ENCODE measurements at places on chromosomes 7 and 10.

DNA sequence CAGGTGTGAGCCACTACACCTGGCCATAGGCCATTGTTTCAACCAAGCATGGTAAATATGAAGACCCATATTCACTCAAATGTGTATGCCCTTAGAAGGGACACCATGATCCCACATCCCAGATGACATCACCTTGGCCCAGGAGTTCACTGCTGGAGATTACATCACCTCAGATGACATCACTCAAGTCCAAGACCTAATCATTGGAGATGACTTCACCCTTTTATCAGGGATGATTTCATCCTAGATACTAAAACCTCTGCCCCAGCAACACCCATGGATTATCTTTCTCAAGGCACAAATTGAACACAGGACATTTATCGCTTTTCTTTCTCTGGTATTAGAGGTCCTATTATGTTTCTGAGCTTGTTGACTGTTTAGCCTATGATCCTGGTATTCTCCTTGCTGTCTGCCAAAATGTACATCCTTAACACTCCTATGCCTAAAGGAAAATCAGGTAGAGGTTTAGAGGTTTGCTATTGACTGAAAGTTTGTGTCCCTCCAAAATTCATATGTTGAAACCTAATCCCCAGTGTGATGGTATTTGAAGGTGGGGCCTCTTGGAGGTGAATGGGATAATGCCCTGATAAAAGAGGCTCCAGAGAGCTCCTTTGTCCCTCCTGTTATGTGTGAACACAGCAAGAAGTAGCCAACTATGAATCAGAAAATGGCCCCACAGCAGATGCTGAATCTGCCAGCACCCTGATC, 9.8 kb upstream of the CYP2C18 start:
- no peak for DNase-seq

DNA sequence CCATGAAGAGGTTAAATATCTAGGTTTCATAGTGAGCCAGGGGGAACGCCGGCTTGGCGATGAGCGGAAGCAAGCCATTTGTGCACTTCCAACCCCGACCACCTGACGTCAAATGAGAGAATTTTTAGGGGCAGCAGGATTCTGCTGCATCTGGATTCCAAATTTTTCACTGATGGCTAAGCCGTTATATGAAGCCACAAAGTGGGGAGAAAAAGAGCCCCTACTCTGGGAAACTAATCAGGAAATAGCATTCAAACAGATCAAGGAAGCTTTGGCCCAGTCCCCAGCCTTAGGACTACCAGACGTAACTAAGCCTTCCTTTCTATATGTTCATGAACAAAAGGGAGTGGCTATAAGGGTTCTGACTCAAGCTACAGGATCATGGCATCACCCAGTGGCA, 12.9 kb upstream of the ADCK2 start:
- DNase-seq: no peak

GRCh38 chr10:125852487-125852886, 28.6 kb downstream of the DHX32 start:
- DNase-seq: no peak

DNA sequence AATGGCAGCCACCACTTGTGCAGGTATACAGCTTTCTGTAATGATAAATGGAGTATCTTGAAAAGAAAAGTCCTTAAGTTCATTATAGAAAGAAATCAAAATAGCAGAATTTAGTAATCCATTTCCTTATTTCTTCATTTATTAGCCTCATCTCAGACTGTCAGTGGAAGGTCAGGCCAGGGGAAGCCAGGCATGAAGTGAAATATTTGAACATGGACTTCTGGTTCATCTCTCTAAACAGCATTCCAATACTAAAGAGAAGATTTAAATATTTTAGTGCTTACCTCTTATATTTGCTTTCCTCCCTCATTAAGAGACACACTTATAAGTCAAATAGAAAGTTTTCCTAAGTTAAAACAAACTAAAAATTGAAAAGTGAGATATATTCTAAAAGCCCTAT, 26.8 kb downstream of the TRDMT1 start:
- DNase-seq: peak; percentile 30

GRCh38 chr7:98956469-98956868, 78.1 kb downstream of the TRRAP start:
- no peak for DNase-seq

- DNase-seq: no peak
Measured at GRCh38 chr10:10500937-10501336, 516.7 kb upstream of the CELF2 start.

DNA sequence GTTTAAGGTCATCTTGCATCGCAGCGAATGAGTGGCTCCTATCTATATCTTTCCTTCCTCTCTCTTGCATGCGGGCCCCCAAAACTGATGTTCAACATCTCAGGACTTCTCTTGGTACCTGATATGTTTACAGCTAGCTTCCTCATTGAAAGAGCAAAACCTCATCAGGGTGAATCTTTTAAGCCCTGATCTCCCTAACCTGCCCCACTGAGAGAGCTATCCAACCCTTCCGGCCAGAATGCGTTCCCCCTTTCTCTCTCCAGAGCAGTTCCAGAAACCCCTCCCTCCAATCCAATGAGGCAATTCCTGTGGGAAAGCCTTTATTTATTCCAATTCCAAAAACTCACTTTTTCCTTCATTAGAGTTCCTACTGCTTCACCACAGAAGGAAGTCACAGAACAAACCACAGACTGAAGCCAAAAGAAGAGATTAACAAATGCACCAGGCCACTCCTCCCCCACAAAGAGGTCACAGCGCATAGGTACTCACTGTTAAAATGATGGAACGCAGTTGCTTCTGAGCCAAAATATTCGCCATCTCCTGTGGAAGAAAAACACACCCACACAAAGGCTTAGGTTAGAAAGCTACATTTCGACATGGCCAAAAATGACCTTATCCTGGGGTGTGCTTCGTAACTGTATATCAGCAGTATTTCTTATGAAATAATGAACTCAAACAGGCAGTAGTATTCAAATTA, 232.4 kb downstream of the ELMO1 start:
- peak; percentile 52 for DNase-seq

DNA sequence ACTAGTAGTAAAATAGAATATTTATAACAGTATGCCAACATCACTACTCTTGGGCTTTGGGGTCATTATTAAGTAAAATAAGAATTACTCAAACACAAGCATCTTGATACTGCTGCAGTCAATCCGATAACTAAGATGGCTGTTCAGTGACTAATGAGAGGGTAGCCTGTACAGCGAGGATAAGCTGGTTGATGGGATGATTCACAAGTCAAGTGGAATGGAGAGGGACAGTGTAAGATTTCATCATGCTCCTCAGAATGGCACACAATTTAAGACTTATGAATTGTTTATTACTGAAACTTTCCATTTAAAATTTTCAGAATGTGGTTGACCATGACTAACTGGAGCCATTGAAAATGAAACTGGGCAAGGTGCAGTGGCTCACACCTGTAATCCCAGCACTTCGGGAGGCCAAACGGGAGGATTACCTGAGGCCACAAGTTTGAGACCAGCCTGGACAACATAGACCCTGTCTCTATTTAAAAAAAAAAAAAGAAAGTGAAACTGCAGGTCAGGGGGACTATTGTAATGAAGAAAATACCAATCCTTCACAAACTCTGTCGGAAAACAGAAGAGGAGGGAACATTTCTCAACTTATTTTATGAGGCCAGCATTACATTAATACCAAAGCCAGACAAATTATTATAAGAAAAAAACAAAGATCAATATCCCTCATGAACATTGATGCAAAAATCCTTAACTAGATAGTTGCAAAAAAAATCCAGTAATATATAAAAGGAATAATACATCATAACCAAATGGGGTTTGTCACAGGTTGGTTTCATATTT, 11.2 kb downstream of the AVL9 start:
- DNase-seq: peak; percentile 74

DNA sequence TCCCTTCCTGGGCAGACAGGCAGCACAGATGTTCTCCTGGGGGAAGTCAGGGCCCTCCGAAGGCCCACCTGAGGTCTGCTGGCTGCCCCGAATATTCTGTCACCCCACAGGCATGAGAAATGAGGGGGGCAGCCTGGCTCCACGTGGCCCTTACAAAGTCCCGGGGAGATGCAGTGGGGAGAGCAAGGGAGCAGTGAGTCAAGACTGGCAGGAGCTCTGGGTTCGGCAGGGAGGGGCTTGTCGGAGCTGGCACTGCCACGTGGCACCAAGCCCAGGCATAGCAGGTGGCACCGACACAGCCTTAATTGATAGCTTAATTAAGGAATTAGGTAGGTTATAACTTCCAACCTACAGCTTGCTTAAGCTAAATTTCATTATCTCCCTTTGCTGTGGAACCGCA, 163.9 kb downstream of the USP6NL start:
- DNase-seq: no peak

GRCh38 chr10:95788830-95789229, 32.9 kb downstream of the ENTPD1 start:
- no peak for DNase-seq

DNA sequence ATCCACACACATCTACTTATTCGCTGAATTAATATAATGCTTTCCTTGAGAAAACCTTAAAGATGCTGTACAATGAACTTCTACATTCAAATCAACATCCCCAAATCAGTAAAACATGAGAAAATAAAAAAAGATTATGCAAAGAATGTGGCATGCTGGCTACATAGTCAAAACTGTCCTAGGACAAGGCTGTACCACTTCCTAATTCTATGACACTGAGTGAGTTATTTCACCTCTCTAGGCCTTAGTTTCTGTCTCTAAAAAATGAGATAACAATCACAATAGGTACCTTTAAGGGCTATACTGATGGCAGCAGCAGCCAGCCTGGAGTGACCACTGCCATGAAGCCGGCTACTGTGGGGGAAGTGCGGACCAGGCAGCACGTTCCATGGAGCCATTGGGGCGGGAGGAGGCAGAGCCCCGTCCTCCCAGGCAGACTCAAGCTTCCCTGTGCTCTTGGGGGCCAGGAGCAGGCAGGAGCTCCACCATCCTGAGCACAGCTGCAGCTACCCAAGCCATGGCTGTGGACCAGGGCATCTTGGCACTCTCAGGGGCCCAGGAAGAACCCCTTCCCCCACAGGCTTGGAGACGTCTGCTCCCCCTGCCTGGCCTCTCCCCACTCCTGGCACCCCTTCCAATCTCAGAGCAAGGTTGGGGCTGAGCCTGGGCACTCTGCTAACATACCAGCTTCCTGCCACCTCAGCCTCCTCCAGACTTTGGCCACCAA, 110.2 kb downstream of the ELAPOR2 start:
- DNase-seq: no peak

DNA sequence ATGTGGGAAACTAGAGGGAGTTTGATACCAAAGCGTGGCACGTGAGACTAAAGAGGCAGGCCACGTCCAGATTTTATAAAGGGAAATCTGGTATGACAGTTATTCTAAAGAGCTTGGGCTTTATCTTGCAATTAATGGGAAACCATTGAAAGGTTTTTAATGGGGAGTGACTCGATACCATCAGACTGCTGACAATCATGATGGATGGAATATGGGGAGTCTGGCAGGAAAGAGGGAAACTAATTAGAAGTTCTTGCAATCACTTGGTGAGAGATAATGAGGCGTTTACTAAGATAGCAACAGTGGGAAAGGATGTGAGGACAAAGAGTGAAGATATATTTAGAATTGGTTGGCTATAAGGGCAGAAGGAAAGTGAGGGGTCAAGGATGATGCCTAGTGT, 94.0 kb downstream of the MBL2 start:
- DNase-seq: no peak

- peak; percentile 44 for DNase-seq
Measured at GRCh38 chr10:59907537-59907917, 1.2 kb upstream of the CCDC6 start.

GRCh38 chr7:36188906-36189305, 35.9 kb downstream of the EEPD1 start:
- DNase-seq: peak; percentile 37

GRCh38 chr7:104045183-104045582, 55.7 kb upstream of the RELN start:
- DNase-seq: no peak

GRCh38 chr10:82190432-82191260, 315.7 kb downstream of the NRG3 start:
- DNase-seq: no peak

DNA sequence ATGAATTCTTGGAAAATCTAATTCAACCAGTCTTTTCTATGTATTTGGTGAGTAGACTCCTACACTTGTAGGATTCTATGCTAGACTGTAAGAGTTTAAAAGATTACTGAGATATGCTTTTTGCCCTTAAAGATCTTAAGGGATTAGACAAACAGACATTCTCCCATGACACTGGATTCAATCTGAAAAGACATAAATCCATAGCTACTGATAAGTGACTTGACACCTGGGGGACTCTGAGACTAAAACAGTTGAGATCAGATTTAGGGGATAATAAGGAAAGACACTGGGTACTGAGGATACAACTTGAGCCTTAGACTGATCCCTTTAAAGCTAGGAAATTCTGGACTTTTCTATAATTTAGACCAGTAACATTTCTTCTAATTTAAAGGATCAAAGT, 1233.4 kb downstream of the XPNPEP1 start:
- DNase-seq: no peak

DNA sequence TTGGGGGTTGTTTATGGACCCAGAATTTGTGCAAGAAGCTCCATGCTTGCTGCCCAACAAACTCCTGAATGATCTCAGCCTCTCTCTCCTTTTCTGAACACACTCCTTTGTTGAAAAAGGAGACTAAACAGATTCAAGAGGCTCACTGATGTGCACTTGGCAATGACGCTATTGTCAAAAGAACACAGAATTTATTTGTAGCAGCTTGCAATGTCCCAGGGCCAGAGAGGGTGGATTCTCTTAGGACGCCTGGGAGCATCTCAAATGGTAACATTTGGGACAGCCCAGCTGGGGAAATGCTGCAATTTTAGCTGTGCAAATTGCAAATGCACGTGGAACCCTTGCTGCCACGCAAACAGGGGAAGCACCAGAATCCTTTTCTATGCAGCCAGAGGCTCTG, 79.9 kb downstream of the GPR26 start:
- DNase-seq: no peak

GRCh38 chr10:3872712-3873329, 87.8 kb upstream of the KLF6 start:
- DNase-seq: no peak

DNA sequence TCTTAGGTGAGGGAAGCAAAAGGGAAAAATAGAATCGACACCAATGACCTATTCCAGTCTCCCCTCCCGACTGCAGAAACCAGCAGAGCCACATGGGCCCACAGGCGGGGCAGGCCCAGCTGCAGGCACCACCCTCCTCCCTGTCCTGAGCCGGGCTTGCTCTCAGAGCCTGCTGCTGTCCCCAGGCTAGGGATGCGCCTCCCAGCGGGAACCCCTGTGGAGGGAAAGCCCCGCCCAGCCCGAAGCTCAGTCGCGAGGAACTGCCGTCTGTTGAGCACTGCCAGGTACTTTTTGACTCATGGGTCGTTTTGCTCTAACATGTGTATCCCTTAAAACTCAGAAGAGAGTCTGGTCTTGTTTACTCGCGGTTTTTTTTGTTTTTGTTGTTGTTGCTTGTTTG, 124.5 kb upstream of the RET start:
- DNase-seq: no peak

GRCh38 chr7:55533050-55533728, 39.1 kb downstream of the VOPP1 start:
- peak; percentile 95 for DNase-seq

DNA sequence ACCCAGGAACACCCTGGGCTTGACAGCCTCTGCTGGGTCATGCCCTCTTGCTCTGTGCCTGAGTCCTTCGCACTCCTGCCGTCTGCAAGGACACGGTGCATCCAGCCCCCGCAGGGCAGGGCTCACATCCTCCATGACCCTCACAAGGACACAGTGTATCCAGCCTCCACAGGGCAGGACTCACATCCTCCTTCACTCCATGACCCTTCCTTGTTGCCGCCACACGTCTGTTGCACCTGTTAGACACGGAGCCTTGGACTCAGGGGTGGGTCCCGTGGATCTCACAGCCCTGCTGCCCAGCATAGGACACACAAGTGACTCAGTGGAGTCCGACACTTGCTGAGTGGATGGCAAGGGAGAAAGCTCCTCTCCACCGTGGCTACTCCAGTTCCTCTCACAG, 500.8 kb downstream of the DNAJB6 start:
- no peak for DNase-seq

GRCh38 chr10:132698211-132698751, 87.7 kb downstream of the NKX6-2 start:
- DNase-seq: no peak

Data from inflammatory macrophage treated with lipopolysaccharide for 4 hours (primary cell).